ENCODE measurements at places on chromosomes 2 and 18.
A peak's percentile ranks its signal among the peaks of the same experiment; 100 is the strongest.

DNA sequence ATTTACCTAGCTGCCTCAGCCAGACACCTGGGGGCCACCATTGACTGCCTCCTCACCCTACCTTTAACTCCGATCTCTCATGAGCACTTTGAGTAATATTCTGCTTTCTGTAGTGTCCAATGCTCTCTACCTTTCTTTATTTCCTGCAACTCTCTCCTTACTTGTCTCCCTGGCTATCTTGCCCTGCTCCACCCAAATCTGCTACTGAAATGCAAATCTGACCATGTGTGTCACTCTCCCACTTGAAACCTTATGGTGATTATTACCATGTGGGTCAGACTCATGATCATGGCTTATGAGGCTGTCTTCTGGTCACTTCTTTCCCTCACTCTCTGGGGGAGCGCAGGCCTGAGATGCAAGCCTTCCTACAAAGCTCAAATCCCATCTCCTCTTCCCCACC, 83.3 kb downstream of the INSIG2 start:
- DNase-seq = no peak

DNA sequence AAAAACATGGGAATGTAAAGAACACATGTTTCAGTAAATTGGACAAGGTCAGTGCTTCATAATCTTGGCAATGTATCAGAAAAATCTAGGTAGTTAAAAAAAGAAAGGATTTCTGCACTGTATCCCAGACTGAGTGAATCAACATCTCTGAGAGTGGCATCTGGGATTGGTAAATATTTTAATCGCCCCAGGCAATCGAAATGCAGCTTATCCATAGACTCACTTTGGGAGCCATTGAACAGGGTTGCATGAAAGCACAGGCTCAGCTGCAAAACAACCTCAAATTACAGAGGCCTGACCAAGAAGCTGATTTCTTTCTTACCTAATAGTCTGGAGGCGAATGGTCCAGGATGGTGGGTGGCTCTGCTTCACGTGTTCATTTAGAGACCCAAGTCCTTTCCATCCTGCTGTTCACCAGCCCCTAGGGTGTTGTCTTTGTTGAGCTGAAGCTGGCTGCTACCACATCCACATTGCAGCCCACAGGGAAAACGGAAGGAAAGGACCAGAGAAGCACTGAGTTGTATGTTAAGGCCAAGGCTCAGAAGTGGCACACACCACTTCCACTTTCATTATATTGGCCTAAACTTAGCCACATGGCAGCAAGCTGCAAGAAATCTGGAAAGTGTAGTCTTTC, 59.0 kb downstream of the MOGAT1 start:
- DNase-seq = no peak

GRCh38 chr18:7950380-7951136, 383.4 kb downstream of the PTPRM start:
- no peak for DNase-seq

DNA sequence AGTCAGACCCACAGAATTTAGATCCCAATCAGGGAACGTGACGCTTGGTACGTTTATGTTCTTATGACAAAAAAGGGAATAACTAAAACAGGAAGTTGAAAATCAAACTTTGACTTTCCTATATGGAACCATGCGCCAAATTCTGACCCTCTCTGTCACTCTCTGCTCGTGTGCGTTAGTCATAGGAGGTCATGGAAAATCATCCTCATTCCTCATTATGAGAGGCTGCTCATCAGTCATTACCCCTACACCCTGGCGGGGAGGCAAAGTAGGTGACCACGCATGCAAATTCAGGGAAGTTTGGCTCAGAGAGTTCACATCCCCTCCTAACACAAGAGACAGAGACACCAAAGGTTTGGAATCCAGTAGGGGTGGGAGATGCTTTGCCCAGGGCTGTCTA, 15.5 kb downstream of the IL1F10 start:
- DNase-seq = no peak

- DNase-seq = no peak
Observed at GRCh38 chr18:70461323-70462077, 172.7 kb downstream of the SOCS6 start.

DNA sequence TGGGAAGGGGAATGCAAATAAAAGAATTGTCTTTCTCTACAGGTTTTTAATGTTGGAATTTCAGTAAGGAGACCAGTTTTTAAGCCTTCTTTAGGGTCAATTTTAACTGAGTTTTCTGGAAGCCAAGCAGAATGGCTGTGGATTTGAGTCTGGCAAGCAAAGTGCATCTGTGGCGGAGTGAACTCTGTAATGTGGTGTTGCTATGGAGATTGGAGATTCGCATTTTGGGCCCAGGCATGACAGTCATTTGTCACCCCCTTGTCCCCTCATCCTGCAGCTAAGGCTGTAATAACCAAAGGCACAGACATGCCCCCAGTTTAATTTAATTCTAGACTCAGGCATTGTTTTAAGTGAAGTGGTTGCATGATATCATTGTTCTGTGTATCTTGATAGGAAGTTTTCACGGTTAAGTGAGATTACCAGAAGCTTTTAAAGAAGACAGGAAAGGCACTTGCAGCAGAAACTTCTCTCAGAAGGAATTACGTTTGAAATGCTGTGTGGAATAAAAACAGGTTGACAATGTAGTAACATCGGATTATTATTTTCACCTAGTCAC, 30.6 kb downstream of the ARMC9 start:
- DNase-seq = no peak

DNA sequence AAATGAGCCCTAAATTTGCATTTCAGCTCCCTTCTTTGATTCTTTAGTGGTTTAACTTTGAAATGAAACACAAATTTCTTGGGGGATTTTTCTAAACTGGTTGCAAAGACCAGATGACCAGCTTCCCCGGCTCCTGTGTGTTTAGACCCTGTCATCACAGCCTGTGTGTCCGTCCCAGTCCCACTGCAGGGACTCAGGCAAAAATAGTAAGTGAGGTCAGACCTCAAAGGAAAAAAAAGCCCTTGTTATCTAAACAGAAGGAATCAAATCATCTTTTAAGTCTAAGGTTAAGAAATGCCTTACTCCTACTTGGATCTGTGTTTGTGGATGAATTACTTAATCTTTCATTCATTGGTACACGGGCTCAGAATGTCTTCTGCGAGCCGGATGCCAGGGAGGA, 423.7 kb downstream of the LPIN1 start:
- no peak for DNase-seq

- DNase-seq = no peak
Observed at GRCh38 chr2:226256237-226256636, 543.4 kb downstream of the IRS1 start.

DNA sequence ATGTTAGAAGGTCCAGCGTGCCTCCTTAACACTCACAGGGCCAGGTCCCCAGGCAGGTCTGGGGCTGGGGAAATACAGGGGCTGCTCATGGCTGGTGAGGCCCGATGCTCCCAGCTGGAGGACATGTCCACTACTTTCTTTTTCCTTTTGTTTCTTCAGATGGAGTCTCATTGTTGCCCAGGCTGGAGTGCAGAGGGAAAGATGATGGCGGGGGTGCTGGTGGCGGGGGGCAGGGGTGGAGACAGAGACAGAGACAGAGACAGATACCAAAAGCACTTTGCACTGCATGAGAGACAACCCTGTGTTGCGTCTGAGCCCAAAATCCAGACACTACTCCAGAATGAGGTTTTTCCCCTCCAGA, 211.0 kb downstream of the SH3BP4 start:
- DNase-seq = no peak

- DNase-seq = no peak
Observed at GRCh38 chr18:31648458-31648857, 35.9 kb downstream of the B4GALT6 start.

DNA sequence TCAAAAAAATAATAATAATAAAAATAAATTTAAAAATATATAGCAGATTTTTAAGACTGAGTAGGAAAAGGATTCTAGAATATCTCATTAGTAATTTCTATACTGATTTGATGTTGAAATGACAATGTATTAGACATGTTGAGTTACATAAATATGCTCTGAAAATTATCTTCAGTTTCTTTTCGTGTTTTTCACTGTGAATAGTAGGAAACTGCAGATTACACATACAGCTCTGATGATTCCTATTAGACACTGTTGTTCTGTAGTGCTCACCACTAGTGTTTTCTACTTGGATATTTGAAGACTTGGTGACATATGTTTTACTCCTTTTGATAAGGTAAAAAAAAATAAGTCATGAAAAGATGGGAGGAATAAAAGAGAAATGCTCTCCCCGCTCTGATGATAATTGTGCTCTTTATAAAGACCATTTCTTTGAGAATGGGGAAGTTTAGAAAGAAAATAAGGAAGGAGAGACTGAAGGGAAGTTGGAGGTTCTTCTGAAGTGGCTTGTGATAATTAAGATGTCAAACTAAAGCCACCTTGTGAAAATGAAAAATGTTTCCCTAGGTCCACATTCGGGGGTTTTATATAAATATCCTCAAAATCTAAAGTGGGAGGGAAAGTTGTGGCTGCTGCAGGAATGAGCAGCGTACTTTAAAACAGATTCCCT, 52.9 kb downstream of the SLC9A2 start:
- no peak for DNase-seq

GRCh38 chr2:146324951-146325350, 1519.9 kb upstream of the ACVR2A start:
- DNase-seq = no peak

- no peak for DNase-seq
Observed at GRCh38 chr2:148305476-148305875, 284.6 kb downstream of the MBD5 start.

DNA sequence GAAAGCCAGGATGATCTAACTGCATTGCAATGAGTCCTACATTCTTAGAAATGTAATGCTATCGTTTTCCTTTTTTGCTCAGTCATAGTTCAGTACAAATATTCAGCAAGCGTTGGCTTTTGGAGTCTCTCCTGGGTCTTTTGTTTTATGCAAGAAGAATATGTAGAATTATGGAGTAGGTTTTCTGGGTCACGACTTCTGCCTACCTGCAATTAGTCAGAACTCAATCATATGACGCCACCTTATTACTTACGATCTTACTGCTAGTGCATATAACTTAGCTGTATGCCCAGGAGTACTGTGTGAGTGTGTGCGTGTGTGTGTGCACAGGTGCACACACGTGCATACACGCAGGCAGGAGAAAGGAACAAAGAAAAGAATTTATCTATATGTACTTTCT, 640.2 kb downstream of the STK39 start:
- no peak for DNase-seq

- DNase-seq = no peak
Observed at GRCh38 chr2:232463701-232464543, 8.0 kb downstream of the ALPI start.

- no peak for DNase-seq
Observed at GRCh38 chr2:134292514-134292913, 38.6 kb downstream of the MGAT5 start.

DNA sequence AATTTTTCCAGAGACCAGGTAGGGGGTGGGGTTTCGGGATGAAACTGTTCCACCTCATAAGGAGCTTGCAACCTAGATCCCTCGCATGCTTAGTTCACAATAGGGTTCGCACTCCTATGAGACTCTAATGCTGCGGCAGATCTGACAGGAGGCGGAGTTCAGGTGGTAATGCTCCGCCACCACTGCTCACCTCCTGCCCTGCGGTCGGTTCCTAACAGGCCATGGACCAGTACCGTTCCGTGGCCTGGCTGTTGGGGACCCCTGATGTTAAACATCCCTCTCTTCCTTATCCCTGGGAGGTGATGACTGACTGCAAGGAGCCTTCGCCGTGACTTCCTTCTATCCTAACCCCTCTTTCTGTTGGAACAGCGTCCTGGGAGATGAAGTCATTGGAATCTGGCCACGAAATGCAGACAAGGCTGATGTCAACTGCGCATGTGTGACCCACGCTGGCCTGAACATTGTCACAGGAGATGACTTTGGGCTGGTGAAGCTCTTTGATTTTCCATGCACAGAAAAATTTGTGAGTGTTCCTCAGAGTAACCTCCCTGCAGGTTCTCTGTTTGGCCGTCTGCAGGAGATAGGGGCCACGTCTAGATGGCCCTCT, 82.4 kb downstream of the RTN4 start:
- no peak for DNase-seq

DNA sequence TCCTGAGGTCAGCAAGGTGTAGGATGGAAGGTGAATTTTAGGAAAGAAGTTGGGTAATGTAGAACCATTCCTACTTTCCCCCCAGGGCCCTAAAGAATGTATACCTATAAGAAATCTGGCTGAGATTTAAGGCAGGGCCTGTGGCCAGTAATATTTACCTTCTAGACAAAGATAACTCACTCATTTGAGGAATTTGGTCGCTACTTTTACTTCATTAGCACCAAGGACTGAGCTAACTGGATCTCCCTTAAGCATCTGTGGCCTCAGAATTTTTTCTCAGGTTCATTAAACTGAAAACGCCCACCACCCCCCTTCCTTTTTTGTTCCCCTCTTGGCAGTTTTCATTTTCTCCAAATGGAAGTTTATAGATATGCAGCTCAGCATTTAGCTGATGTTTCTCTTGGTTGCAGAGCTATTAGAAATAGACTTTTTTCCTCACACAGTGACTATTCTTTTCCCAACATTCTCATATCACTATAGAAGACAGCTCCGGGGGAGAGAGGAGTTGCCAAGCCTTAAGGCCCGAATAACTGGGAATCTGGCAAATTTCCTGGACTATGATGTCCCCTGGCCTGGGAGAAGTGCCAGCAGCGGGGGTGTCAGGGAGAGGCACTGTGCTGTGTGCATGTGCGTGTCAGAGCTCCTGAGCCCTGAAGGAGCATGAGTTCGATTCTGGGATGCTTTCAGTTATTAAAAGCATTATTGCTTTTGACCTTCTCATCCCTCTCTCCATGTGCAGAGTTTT, 310.9 kb downstream of the PRKCE start:
- peak; percentile 14 for DNase-seq

GRCh38 chr2:124489686-124490085, 464.6 kb downstream of the CNTNAP5 start:
- no peak for DNase-seq

DNA sequence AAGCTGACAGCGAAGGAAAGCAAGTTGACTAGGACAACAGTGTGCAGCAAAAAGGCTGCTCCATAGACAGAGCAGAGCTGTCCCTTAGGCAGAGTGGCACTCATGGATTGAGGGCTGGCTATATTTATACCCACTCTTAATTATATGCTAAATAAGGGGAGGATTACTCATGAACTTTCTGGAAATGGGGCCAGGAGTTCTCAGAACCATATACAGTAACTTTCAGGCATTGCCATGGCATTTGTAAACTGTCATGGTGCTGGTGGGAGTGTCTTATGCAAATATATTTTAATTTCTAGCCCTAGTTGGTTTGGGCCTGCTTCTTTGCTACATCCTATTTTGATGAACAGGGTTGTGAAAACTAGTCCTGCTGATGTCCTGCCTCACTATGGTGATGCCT, 279.5 kb upstream of the MGAT5 start:
- DNase-seq = no peak

DNA sequence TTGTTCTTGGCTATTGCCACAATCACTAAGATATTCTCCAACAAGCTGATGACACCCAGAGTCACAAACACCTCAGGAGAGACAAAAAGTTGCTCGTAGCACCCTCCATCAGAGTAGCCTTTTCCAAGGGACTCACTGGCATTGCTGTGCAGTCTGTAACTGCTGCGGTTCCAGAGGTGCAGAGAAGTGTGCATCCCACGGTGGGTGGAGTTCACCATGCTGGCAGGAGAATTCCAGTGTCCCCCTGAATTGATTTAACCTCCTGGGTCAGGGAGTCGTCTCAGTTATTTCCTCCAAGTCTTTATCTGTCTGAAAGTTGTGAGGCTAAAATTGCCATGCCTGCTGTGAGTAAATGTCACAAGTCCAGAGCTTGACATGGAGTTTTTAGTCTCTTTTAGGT, 443 bp downstream of the MC4R start:
- DNase-seq = no peak

Data from occipital lobe (tissue), 3 donors.